Amygdala (tissue), 56 donors: ENCODE measurements at places on chromosomes 6 and 20.

DNA sequence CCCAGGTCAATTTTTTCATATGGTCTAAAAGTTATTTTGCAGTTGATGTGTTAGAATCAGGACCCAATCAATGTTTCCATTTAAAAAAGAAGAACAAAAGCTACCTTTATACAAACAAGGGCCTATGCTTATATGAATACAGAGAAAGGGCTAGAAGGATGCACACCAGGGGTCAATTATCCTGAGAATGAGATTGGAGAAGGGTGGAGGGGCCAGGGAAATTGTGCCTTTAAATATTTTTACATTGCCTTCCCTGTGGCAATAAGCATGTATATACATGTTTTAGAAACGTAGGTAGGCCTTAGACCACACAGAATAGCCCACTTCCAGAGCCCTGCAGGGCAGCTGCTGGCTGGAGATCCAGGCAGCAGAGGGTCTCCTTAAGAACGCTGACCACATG is 12.7 kb downstream of the EXOC2 start:
- DNase-seq = no peak

DNA sequence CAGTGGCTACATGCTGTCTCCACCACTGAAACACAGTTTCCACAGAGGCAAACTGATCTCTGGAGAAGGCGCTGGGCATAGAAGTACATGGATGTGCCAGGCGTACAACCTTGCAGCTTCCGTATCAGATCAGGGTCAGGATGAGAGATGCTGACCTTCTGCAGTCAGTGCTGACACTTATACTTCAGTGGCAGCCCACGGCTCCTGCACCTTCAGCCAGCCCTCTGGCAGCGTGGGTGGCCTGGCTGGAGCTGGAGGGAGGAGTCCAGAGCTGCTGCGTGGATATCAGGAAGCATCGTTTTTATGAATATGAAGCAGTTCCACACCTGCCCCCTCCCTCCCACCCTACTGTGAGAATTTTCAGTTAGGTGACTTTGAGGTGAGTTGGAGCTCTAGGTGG is 149.3 kb downstream of the CFAP61 start:
- no peak for DNase-seq

- peak; percentile 19 for DNase-seq
Observed at GRCh38 chr6:164640956-164641355, 668.4 kb downstream of the C6orf118 start.

DNA sequence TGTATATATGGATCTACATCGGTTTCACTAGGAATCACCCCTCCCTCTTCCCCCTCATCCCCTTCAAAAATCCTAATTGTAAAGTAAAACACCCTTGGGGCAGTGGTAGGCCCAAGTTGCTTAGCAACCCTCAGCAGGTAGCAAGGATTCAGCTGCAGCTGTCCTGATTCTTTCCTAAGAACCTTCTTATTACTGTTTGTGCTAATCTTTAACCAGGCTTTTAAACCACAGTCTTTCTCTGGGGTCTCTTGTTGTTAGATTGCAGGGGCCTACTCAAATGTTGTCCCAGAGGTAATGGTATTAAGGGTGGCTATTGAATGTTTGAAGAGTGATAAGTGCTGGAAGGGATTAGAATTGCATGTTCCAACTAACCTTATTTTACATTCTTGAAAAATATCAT is 46.4 kb downstream of the PRL start:
- DNase-seq = no peak

DNA sequence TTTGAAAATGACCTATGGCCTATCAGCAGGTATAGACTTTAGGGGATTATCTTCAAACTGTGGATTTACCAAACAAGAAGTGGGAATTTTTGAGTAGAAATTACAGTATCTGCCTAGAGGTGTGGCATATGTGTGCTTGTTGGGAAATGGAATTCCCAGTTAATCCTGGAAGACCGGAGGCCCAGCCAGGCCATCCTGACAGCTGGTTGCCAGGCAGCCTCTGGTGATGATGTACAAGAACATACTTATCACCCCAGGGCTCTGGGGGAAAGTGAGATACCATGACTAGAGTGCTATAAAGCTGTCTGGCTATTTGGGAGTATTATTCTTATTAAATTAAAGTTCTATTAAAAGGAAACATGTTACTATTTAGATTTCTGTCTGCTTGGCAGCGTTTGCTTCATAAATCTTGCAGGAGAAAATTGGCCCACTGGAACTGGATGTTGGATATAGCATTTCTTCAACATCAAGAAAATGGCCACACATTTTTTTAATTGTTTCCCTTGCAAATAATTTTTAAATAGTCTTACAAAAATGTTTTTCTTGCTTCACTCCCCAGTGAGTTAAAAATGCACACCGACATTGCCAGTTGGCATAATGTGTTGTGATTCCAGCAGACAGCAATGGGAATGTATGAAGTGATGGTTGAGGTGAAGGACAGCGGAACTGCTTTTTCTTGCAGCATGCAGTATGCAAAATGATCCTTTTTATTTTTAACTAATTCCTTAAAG is 187.8 kb downstream of the MYLK4 start:
- no peak for DNase-seq

- no peak for DNase-seq
Observed at GRCh38 chr6:34571388-34571787, 15.3 kb upstream of the SPDEF start.

GRCh38 chr20:32628960-32629530 is 43.9 kb upstream of the NOL4L start:
- DNase-seq = no peak

DNA sequence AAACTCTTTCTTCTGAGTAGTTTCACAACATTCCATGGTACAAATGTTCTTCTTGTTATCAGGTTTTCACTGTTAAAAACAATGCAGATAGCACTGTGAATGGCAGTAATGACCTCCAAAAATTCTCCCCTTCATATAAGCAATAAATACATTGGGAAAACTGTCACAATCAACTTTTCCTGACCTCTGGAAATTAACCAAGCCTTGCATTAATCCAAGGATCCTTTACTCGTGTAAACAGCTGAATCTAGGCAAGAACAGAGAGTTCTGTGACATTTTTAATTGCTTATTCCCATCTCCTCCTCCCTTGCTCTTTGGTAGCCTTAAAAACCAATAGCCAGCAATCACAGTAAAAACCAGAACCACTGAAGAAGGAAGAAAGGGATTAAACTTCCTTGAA is 37.8 kb downstream of the FOXQ1 start:
- DNase-seq = no peak

- DNase-seq = no peak
Observed at GRCh38 chr20:58033026-58033536, 195.4 kb downstream of the ANKRD60 start.

- DNase-seq = no peak
Observed at GRCh38 chr6:19849755-19850154, 12.6 kb downstream of the ID4 start.

DNA sequence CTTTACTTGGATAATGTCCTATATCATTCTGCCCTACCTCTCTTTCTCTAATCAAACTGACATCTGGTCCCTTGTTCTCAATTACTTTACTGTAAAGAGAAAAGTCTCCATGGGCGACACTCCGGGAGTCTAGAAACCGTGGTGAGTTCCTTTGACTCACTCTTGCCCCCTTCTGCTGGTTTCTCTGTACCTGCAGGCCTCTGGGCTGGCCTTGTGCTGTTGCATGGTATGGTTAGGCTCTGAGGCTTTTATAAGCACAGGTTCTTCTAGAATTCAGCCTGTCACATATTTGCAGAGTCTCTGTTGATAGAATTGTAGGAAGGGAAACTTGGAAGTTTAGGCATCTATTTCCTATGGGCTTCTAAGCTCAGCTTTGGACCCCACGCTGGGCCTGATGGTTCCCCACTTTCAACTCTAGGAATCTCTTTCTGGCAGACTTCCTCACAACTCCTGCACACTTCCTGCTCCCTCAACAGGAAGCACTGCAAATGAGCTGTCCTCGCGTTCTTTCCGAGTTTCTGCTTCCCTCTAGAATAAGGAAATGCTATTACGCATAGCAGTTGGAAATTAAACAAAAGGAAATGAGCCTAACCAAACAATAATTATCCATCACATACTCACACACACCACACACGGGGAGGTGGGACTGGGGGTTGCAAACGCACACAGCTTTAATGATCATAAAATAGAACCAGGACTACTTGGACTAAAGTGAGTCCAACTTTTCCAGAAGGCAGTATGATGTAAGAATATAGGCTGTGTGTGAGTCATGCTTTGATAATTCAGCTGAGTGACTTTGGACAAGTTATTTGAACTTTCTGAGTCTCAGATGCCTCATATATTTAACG is 683.3 kb downstream of the QKI start:
- DNase-seq = no peak

DNA sequence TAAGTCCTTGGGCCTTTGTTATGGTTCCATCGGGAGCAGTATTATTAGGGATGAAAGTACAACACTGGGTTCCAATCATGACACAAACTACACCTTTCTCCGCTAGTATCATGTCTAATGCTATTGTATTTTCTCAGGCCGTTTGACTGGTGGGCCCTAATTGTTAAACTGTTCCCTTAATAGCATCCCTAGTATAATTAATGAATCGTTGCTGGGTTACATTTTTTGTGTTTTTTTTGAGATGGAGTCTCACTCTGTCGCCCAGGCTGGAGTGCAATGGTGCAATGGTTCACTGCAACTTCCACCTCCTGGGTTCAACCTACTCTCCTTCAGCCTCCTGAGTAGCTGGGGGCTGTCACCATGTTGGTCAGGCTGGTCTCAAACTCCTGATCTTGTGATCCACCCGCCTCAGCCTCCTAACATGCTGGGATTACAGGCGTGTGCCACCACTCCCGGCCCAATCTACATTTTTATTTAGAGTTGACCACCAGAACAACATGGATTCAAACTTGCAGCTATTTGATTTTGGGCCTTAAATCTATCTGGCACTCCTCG is 4.1 kb upstream of the ZNFX1 start:
- DNase-seq = no peak

- no peak for DNase-seq
Observed at GRCh38 chr6:139062932-139063646, 34.5 kb downstream of the ABRACL start.

GRCh38 chr6:88301888-88302768 is 136.0 kb upstream of the CNR1 start:
- DNase-seq = no peak

- DNase-seq = no peak
Observed at GRCh38 chr6:53315086-53315724, 33.5 kb downstream of the ELOVL5 start.

DNA sequence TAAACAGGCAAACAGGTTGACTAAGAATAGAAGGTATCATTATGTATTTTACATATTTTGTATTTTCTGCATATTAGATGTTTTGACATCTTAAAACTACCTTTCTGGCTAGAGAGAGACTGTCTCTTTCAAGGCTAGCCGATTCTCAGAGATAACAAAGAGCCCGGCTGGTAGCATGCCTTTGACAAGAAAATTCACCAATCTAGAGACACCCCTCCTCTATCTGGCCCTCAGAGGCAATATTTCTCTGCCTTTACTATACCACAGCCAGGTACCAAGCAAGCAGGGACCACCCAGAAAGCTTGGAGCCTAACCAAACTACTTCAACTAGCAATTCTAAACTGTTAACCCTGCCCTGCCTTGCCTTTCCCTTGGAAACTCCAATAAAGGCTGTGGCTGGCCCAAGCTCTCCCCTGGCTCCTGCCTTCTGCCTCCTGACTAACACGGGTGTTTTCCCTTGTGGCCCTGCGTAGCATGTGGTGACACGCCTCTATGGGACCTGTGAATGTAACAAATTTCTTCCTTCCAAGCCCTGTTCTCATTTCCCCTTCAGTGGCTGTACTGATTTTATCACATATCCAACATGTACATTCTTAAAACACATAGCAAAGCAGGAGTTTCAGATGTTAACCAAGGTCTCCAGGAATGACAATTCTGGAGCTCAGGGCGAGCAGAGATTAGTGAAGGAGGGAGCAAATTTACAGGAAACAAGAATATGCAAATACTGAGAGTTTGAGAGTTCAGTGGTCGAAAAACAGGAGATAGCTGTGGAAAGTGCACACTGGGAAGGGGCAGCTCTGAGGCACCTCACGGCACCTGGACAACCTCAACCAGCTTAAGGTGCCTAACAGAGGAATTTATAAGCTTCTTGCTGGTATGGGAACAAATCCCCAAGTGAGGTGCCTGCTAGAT is 120.8 kb downstream of the BACH2 start:
- DNase-seq = no peak

GRCh38 chr6:41463062-41463930 is 82.9 kb upstream of the FOXP4 start:
- no peak for DNase-seq

DNA sequence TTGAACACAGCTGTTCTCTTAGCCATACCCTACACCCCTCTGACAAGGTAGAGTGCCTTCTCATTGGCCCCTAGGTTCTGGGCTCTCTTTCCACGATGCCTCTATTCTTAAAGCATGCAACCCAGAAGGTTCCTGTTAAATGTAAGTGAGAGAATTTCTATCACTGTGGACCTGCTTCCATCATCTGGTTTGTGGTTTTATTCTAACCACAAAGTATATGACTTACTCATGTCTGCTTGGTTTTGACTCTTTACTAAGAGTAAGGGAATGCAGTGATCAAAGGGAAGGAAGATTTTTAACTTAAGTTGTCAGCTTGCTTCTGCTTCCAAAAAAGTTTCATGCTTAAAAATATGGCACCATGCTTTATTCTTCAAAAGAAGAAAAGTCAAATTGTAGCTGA is 80.2 kb downstream of the ANKEF1 start:
- DNase-seq = no peak

DNA sequence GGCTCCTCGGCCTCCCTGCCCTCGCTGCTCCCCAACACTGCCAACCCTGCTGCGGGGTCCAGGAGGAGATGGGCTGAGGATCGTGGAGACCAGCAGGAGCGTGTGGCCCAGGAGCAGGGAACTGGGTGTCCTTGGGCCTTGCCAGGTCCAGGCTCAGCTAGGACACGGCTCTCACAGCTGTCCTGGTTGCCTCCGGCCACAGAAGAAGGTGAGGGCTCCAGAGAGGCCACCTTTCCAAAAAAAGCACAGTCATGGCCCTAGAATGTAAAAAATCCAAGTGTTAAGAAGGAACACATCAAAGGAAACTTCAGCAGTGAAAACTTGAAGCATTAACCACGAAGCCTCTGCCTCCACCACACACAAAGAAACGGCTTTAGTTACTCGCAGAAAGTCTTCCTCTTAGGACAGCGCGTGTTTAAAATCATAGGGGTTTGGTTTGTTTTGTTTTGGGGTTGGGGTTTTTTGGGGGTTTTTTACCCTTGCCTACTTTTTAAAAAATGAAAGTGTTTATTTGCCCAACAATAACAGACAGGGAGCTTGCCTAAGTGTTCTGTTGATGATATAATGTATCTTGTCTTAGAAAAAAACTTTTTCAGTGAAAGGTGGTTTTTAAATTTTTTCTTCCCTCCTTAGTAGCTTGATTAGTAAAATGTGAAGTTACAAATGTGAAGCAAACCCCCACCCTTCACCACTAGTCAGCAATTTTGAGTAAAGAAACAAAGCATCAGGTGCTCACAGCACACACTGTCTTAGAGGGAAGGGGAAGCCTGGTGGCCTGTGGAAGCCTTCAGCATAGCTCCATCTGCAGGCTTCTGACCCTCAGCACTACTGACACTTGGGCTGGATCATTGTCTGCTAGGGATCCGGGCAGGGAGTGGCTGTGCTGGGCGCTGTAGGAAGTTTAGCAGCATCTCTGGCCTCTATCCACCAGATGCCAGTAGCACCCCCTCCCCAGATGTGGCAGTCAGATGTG is 60.0 kb downstream of the PTPN1 start:
- DNase-seq = no peak

GRCh38 chr6:149821492-149821891 is 42.7 kb downstream of the LRP11 start:
- no peak for DNase-seq

- no peak for DNase-seq
Observed at GRCh38 chr6:4941782-4942672, 61.8 kb downstream of the RPP40 start.
